ENCODE measurements at places on chromosomes 2 and 18.
A peak's percentile ranks its signal among the peaks of the same experiment; 100 is the strongest.

- no peak for DNase-seq
Measured at GRCh38 chr2:9091811-9092210, 88.3 kb upstream of the MBOAT2 start.

- DNase-seq: no peak
Measured at GRCh38 chr2:113791697-113792590, 35.5 kb upstream of the SLC35F5 start.

DNA sequence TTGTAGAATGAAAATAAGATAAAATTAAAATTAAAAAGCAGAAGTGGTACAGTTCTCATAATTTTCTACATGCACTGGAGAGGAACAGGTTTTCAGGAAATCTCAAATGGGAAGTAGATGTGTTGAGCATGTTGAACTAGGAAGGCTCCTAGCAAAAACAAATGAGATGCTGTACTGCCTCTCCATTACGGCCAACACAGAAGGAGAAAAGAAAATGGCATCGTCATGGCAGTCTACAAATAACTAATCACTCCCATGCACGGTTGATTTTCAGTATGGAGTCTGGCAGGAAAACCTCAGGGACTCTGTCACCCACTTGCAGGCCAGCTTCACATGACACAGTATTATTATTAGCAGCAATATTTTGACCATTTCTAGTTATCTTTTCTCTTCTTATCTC lies 278.7 kb downstream of the NRXN1 start:
- no peak for DNase-seq

GRCh38 chr2:121289271-121289670 lies 4.3 kb upstream of the TFCP2L1 start:
- DNase-seq: no peak

DNA sequence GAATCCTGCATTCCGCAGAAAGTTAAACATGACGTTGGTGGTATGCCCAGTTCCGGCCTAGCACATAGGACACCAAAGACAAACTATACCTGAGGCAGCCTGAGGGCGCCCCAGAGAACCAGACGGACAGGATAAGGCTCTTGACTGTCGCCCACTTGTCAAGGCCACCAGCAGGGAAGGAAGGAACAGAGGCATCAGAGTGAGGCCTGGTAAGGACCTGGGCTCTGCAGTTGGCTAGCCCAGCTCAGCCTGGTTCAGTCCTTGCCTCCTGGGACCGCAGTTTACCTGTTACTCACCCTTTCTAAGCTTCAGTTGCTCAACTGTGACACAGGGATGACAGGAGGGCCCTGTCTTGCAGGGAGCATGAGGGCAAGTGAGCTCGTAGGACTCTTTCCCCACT lies 82.1 kb downstream of the ACTR2 start:
- no peak for DNase-seq

GRCh38 chr2:19623488-19623887 lies 265.1 kb upstream of the OSR1 start:
- DNase-seq: no peak

DNA sequence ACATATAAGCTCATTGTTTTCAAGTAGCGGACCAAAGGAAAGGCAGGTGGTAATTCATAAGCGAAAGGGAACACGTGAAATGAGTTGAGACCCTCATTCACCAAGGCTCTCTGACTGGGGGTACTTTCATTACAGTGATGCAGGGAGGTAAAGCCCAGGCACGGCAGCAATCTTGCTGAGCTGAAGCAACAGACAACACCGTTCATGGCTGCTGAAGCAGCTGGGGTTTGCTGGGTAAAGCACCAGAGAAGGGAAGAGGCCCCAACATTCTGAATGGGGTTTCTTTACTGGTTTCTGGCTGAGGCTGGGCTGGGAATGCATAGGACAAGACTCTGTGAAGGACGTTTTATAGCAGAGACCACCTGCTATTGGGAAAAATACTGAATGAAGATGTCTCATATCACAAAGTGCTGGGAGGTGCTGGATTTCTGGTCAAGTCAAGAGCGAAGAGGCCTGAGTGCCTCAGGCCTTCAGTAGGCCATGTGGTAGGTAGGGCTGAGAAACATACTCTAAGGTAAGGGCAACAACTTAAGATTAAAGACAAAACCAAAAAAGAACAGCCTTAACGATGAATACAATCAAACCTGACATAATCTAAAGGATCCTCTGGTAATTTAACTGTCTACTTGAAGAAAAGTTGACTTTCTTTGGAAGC lies 324.7 kb upstream of the PIK3C3 start:
- no peak for DNase-seq

DNA sequence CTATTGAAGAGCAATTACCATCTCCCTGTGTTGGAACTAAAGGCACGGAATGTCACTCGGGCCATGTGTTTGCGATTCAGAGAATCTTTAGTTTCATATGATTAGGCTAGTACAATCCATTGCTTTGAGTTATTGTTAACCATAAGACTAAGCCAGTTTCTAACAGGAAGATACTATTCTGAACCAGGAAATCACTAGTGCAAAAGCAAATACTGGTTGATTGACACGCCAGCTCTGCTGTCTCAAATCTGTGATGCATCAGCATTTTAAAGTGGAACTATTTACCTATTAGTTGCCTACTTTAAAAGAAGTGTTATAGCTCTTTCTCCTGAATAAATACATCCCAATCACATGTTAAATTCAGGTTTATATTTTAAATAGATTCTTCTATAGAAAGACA lies 61.9 kb downstream of the AFTPH start:
- no peak for DNase-seq

DNA sequence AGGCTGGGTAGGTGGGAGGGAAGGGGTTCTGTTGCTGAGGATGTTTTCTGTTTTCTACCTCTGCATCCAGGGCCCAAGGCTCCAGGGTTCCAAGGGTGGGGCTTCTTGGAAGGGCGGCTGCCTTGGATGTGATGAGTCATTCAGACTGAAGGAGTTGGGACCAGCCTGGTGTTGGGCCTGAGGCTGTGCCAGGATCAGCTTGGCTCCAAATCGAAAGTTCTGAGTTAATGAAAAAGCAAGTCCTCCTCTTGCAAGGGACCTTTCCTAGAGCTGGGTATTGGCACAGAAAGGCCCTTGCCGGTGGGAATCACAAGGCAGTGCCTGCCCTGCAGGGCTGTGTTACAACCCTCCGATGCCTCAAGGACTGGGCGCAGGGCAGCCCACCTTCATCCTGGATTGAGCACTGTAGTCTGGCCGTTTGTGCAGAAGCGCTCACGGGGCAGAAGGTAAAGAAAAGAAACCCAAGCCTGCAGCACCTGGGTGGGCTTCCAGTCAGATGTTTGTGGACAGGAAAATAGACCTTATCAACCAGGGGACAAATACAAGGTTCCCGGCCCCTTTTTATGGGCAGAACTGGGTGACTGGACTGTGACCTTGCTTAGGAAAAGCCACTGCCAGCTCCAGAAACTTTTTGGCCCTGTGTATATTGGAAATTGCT lies 52.5 kb upstream of the MCFD2 start:
- peak; percentile 79 for DNase-seq

- no peak for DNase-seq
Measured at GRCh38 chr2:69271831-69272257, 115.2 kb downstream of the GFPT1 start.

- DNase-seq: no peak
Measured at GRCh38 chr2:148967578-148967977, 70.9 kb upstream of the LYPD6B start.

GRCh38 chr2:209236377-209236776 lies 187.5 kb upstream of the MAP2 start:
- DNase-seq: no peak

DNA sequence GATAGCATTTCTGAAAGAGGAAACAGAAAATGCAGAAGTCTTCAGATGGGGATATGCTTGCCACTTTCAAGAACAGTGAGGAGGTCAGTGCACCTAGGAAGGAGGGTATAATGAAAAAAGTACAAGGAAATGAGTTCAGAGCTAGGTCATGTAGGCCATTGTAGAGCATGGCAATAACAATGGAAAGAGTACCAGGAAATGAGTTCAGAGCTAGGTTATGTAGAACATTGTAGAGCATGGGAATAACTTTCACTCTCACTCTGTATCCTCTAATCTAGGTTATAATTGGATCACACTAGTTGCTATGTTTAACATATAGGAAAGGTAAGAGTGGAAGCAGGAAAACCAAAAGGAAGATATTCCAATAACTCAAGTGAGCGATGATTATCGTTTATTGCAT lies 12.3 kb downstream of the SCG2 start:
- no peak for DNase-seq

GRCh38 chr2:152319822-152320570 lies 15.0 kb upstream of the FMNL2 start:
- no peak for DNase-seq

Measured in uterus (tissue), 4 donors.